ENCODE measurements at places on chromosomes 11 and 22.

DNA sequence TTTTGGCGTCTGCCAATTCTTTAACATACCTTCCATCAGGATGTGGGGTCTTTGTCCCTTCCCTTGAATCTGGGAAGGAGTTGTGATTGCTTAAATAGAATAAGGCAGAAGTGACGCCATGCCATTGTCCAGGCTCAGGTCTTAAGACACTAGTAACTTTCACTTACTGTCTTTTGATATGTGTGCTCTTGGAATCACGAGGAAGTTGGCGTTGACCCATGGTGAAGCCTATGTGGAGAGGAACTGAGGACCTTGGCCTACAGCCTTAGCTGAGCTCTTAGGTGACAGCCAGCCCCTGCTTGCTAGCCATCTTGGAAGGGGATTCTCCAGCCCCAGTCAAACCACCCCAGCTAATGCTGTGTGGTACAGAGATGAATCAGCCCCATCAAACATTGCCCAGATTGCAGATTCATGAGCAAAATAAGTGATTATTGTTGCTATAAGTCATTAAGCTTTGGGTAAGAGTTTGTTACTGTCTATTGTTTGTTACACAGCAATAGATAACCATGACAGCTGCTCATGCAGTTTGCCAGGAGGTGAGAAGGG lies 17.6 kb upstream of the CLPB start:
- DNase-seq, result no peak

DNA sequence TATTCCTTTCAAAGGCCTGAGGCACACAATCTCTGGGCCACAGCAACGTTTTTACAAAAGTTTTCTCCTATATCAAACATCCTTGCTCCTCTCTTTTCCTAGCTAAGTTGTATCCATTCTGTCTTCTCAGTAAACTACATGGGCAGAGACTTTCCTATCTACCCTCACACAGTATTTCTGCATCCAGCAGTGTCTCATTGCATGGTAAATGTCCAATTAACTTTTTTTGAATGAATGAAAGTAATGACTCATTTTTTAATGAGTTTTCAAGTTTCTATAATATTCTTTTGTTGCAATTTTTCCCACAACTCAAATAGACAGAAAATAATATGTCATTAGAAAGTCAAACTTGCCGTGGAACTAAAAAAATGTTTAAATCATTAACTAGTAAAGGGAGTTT lies 688.6 kb downstream of the JRKL start:
- DNase-seq, result no peak

DNA sequence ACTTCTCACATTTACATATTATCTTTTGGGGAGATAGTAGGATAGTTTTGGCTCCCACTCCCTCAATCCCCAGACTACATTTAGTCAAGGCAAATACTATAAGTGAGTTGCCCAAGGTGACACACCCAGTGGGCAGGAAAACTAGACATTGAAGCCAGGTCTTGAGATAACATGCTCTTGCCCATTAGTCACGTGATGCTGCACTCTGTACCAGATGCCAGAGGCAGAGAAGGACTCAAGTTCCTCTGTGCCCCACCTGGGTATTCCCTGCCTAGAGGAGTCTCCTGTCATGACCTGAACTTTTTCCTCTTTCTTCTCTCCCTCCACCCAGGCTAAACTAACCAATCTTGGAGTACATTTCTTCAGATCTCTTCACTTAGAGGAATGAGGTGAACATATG lies 484.9 kb downstream of the BUD13 start:
- no peak for DNase-seq

DNA sequence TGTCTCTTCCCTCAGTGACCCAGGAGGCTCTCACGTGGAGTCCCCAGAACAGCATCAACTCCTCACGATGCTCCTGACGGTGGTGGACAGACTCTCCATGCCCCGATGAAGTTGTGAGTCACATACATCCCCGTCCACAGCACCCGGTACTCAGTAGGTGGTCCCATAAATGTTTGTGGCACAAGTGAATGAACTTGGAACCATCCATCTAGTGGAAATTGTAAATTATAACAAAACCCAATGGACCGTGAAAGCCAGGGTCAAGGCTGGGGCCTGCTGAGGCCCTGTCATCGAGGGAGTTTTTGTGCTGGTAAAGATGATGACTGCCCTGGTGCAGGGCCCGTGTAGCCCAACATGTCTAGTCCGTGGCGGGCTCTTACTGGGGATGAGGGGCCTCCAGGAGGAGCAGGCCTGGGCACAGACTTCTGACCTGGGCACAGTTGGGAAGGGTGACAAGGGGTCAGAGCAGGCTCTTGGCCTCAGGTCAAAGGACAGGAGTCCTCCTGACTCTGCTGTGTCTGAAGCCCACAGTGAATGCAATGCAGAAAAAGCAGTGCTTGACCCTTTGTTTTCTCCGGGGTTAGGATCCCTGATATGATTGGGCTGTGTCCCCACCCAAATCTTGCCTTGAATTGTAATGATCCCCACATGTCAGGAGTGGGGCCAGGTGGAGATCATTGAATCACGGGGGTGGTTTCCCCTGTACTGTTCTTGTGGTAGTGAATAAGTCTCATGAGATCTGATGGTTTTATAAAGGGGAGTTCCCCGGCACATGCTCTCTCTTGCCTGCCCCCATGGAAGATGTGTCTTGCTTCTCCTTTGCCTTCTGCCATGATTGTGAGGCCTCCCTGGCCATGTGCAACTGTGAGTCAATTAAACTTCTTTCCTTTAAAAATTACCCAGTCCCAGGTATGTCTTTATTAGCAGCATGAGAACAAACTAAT lies 20.0 kb upstream of the SMIM38 start:
- no peak for DNase-seq

DNA sequence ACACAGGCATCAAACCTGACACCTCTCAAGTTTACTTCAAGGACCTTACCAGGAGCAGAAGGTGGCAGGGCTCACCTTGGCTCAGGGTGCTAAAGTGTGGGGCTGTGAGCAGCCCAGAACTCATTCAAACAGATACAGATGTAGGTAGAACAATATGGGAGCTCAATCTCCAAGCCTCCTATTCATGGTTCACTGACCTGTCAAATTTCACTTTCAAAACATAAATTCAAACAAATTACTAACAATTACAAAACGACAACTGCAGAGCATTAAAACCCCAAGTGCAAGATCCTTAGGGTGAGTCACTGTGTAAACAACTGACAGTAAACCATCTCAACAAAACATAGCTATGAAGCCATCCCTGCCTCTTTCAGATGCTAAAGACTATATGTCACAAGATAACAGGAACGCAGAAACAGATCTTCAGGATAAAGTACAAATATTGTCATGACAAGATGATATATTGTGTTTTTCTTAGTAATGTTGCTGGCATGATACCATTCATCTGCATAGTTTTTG lies 303.5 kb upstream of the ANO3 start:
- DNase-seq, result no peak
